Suppressor macrophage treated with lipopolysaccharide for 1 hour (primary cell): ENCODE measurements at places on chromosomes 11 and 22.

GRCh38 chr11:96114178-96115064 lies 190.5 kb upstream of the MTMR2 start:
- no peak for DNase-seq

DNA sequence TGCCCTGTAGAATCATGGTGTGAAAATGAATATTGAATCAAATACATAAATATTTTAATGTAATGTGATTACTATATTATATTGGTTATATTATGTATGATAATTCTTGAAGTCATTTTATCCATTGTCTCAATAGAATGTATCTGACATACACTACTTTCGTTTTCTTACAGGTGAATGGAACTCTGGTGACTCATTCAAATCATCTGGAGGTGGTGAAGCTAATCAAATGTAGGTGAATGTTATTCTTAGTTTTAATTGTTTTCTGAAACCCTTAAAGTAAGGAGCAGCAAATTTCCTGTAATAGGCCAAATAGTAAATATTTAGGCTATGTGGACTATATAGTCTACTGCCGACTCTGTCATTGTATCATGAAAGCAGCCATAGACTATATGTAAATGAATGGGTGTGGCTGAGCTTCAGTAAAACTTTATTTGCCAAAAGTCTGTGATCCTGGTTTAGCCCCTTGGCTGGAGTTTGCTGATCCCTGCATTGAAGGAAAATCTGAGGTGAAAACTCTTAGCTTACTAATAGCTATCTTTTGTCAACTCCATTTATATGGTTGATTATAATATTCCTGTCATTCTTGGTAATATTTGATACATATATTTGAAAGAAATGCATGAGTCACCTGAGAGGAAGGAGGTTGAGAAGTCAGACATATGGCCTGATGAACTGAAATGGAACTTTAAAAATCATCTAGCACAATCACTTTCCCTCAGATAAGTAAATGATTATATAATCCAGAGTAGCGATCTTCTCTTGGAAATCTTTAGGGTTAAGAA lies 87.2 kb upstream of the GRIK4 start:
- no peak for DNase-seq

- DNase-seq: peak; percentile 81
Measured at GRCh38 chr22:32801537-32802236, at the start of gene TIMP3. Gene TIMP3 (plus strand): TSS chr22:32801705. CDS start chr22:32802002, 297 bp downstream.

DNA sequence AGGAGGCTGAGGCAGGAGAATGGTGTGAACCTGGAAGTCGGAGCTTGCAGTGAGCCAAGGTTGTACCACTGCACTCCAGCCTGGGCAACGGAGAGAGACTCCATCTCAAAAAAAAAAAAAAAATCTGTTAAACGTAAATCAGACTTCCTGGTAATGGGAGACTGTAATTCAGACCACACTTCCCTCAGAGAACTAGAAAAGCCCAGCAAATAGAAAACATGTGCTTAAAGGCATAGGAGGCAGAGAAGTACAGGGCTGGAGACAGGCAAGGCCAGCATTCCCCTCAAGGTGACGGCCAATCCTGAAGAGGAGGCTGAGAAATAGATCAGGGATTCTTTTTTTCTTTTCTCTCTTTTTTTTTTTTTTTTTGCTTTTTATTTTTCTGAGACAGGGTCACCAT lies 8.2 kb downstream of the GGT5 start:
- DNase-seq: no peak

DNA sequence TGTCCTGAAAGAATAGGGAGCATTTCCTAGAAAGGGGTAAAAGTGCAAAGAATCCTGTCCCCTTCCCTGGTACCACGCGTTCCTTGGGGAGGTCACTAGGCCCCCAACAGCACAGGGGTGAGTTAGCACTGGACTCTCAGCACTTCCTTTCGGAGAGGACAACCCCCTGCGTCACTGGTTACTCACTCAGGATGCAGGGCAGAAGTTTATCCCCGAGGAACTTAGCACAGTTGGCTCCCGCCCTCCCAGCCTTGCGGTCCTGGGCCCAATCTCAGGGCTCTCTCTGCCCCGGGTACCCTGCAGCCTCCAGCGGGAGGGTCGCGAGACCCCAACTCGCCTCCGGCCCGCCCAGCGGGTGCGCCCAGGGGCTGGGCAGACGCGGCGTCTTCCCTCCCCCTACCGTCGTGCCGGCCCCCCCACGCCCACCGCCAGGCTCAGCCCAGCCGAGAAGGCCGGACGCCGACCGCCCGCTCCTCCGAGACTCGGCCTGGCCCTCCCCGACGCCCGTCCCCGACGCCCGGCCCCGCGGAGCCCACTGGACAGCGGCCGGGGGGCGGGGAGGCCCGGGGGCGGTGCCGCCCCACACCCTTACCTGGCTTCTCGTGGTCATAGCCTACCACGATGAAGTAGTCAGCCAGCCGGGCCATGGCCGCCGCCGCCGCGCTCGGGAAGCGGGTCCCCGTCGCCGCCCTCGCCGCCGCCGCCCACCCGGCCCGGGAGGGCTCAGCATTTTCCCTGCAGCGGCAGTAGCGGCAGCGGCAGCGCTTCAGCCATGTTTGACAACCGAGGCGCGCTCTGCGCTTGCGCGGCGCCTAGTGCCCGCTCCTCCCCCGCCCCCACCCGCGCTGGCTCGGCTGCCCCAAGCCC lies at the start of gene SBF2:
TSS of gene SBF2 (minus strand) at position 797 of the 867 bp plus-strand sequence. CDS start at position 647, 150 bp downstream.
- DNase-seq: peak; percentile 95

DNA sequence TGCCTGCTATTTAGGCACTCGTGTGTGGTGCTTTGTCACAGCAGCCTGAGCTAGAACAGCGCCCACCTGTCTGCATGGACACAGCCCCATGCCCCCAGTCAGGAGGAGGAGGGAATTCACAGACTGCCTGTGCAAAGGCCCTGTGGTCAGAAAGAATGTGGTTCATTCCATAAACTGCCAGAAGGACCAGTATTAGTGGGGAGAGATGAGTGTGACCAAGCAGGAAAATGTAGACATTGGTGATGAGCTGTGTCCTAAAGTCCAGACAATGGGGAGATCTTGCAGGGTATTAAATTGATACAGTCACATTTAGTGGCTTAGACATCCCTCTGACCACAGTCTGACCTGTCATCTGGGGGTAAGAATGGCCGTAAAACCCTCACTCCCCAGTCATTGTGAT lies 83.7 kb upstream of the LINC01488 start:
- no peak for DNase-seq
